ENCODE measurements at places on chromosomes 6 and 20.

DNA sequence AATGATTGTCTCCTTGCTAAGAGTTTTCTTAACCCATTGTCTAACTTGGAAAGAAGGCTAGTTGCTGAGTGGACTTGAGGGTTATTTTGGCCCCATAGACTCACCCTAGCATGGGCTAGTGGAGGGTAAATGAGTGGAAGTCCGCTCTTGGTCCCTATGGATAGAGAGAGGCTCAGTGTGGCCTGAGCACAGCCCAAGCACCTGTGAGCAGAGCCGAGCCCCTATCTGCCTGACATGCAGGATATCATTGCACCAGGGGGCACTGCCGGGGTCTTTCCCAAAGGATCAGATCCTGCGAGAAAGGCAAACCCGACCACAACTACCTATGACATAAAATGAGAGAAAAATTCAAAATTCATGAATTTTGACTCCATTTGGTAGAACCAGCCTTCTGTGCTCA lies 70.6 kb upstream of the GGTLC1 start:
- DNase-seq, result no peak

DNA sequence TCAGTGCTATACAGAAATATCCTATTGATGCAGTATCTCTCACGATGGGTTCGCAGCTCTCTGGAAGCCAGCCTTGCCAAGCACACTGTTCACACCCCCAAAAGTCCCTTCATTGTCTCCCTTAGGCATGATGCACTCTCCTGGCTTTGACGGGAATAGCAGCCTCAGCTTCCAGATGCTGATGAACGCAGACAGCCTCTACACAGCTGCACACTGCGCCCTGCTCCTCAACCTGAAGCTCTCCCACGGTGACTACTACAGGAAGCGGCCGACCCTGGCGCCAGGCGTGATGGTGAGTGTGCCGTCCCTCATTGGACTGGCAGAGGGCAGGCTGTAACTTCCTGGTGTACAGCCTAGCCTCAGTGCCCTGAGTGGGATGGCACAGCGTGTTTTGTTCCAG lies 60.0 kb upstream of the PBOV1 start:
- no peak for DNase-seq

DNA sequence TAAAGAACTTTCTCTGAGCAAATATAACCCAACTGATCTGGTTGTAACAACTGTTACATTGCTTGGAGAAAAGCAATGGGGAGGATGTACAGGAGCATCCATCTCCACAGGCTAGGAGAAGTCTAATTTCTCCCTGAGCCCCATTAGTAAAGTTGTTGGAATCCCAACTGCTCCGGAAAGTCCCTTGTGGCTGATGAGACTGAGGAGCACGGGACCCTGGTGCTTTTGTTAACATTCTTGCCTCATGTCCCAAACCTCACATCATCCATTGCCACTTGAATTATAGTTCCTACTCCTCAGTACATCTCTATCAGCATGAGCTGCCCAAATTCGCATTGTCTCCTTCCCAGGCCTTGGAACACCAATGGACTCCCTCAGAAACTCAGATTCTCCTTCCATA lies 260.6 kb upstream of the BMP2 start:
- no peak for DNase-seq

GRCh38 chr20:59756241-59756640 lies 151.9 kb downstream of the PHACTR3 start:
- no peak for DNase-seq

GRCh38 chr6:10409233-10409721 lies 5.6 kb downstream of the TFAP2A start:
- DNase-seq, result no peak

DNA sequence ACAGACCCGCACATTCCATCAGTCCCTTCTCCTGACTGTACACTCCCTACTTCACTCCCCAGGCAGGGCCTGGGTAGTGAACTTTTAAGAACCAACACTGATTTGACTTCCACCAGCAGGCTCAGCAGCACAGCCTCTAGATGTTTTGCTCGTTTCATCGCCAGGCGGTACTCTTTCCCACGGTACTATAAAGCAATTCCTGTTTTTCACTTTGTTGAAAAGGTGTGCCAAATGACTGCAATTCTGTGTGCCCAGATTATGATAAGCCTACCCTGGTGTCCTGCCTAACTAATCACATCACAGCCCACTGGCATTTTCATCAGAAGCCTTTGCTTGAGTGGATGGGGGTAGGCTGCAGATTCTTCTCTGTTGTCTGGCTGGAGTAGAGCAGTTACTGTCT lies 12.9 kb upstream of the WTAP start:
- DNase-seq, result no peak

GRCh38 chr6:42429042-42429585 lies 22.6 kb downstream of the TRERF1 start:
- DNase-seq, result no peak

DNA sequence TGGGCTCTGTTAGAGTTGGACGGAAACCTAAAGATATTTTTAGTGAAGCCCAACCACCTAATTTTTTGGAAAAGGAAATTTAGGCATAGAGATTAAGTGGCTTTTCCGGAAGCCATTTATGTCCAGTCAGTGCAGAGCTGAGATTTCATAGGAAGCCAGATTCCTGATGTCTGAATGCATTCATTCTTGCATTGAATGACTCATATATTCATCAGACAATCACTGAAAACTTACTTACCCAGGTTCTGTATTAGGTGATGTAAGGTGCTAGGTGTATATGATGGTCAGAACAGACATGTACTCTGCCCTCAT lies 4.1 kb downstream of the SH3BGRL2 start:
- DNase-seq, result no peak

- DNase-seq, result no peak
Observed at GRCh38 chr20:14951707-14952418, 614.5 kb upstream of the FLRT3 start.

DNA sequence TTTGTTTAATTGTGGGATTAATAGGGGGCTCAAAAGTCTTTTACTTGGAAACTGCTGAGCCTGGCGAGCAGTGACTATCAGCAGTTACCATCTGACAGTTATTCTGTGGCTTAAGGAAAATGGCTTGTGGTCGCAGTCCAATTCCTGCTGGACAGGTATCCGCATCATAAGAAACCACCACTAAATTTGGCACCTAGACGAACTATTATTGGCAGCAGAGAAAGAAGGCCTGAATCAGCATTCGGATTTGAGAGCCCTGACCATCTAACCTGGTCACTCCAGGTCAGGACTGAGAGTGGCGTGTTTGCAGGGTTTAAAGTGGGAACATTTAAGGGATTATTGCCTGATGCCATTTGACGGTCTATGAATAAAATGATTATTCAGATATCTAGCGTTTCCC lies 146.4 kb downstream of the RPS12 start:
- DNase-seq, result no peak

GRCh38 chr20:63553933-63554290 lies at the start of gene FNDC11:
Gene FNDC11 (plus strand): TSS chr20:63554159. CDS start chr20:63555664, 1,505 bp downstream.
- peak; percentile 60 for DNase-seq

- no peak for DNase-seq
Observed at GRCh38 chr20:1806456-1806855, 88.8 kb upstream of the SIRPA start.

DNA sequence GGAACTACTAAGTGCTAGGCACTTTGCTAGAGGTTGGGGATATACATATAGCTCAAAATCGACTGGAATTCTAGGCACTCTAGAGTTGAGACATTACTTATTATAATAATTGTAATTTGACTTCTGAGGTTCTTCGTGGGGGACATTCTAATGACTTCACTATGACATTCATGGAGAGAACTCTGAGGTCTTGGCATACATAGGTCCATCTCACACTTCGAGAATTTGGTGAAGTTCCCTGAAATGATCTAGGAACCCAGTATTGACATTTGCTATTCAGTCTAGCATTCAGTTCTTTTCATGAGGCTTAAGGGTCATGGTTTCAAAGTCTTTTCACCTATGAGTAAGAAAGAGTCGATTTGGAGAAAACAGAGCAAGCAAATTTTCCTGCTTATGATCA lies 446.6 kb upstream of the JAG1 start:
- DNase-seq, result no peak

- DNase-seq, result no peak
Observed at GRCh38 chr6:11748591-11749210, 29.9 kb downstream of the ADTRP start.

DNA sequence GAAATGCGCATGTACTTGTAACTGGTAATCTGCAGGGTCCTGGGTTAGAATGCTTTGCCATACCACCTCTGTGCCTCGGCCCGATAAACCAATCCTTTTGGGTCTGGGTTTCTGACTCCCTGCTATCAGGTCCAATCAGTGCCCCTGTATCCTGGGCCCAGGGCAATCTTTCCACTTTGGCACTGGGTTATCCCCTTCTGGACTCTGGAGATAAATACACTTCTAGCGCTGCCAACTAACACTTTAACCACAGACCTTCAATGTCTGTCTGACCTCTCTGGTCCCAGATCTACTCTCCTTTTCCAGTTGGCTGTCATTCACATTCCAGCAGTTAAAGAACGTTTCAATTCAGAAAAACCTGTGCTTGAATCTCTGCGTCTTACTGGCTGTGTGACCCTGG lies 55.3 kb downstream of the DNAAF9 start:
- DNase-seq, result no peak

Measured in activated T-cell treated with anti-CD3 and anti-CD28 coated beads, Interleukin-2, amount 50 U/mL, for 72 hours (primary cell).